AG08395 (cell line): ENCODE measurements at places on chromosomes 5 and 9.
A peak's percentile ranks its signal among the peaks of the same experiment; 100 is the strongest.

GRCh38 chr5:176540956-176541337 lies 3.7 kb upstream of the RNF44 start:
- no peak for DNase-seq

GRCh38 chr9:89400403-89401116 lies 82.3 kb downstream of the SECISBP2 start:
- no peak for DNase-seq

DNA sequence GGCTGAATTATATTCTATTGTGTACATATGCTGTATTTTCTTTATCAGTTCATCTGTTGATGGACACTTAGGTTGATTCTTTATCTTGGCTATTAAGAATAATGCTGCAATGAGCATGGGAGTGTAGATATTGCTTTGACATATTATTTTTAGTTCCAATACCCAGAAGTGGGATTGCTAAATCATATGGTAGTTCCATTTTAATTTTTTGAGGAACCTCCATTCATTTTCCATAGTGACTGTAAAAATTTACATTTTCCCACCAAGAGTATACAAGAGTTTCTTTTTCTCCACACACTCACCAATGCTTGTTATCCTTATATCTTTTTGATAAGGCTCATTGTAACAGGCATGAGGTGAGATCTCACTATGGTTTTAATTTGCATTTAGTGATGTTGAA lies 19.4 kb downstream of the JAK2 start:
- DNase-seq, result no peak

DNA sequence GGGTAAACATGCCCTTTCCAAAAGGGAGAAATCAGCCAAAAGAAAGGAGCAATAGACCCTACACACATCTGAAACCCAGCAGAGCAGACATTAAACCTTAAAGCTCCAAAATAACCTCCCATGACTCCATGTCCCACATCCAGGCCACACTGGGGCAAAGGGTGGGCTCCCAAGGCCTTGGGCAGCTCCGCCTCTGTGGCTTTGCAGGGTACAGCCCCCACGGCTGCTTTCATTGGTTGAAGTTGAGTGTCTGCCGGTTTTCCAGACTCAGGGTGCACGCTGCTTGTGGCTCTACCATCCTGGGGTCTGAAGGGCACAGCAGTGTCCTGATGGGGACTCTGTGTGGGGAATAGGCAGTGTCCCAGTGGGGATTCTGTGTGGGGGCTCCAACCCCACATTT lies 146.5 kb downstream of the ZDHHC21 start:
- DNase-seq, result no peak

GRCh38 chr5:120655828-120656435 lies 191.8 kb downstream of the PRR16 start:
- no peak for DNase-seq

DNA sequence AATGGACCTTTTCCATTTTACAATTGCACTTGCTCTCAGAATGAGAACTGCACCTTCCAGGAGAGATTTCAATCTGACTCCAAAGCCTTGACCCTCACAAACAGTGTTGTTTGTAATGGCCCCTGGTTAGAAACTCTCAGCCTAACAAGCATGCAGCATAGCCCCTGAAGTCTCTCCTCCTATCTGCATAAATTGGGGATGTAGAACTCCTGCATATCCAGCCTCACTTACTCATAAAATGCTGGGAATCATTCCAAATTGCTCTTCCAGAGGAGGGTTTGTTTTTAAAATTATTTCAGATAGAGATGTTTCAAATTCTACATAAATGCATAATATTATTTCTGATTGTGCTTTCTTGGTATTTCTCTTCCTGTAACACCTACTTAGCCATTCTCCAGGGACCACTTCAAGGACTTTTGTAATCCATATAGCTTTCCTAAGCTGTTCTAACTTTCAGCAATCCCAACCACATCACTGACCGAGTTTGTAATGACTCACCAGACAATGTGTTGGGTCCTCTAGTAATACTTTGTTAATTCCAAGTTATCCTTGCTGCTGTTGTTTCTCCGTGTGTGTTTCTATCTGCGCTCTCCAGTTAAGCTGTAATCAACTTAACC lies 143.8 kb upstream of the CCDC152 start:
- peak; percentile 43 for DNase-seq

GRCh38 chr9:76390656-76391055 lies 3.6 kb downstream of the RFK start:
- no peak for DNase-seq

DNA sequence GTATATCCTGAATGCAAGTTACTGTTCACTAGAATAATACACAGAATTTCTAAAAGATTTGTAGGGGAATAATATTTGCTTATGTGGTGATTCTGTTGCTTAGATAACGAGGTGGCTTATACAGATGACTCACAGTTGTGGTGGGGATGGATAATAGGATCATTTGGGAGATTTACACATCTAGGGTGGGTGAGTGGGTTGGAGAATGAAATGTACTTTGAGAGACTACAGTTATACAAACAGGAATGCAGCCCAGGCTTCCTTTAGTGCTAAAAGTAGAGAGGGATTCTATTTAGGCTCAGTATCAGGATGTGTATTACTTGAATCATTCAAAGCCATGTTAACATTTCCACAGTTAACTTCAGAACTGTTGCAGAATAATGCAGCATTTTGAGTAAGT lies 1.8 kb downstream of the CTXN3 start:
- DNase-seq, result no peak

DNA sequence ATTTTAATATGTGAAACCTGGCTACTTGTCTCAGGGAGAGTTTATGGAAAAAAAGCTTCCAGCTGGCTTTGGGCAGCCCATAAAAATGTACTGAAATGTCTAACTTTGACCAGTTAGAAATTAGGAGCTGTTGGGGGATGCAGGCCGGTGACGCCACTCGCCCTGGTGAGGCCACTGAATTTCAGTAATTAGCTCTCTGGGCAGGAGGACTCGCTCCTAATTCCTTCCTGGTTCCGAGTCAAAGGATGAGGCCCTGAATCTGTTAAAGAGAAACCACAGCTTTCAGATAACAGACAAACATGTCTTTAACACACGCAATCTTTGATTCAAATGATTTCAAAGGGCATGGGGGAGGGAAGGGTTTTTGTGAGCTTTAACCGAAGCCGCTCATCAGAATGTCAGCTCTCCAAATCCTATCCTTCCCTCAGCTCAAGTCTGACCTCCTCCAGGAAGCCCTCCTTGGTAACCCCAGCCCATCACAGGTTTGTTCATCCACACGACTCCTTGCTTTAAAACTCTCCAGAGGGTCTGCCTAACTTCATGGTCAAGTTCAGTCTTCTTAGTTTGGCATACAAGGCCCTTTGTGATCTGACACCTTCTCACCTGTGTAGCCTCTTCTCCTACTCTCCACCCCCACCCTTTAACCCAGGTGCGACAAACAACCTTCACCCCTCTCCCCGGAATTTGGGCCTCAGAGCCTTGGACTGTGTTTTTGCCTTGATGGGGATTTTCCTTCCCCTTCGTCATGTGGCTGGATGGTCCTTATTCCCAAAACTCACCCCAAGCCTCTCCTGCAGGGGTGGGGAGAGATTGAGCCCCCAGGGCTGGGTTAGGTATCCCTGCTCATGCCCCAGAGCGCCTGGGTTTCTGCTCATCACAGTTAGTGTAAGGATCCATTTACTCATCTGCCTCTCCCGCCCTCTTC lies 13.6 kb upstream of the PHF19 start:
- DNase-seq, result peak; percentile 32

GRCh38 chr5:172110921-172111851 lies 76.8 kb downstream of the STK10 start:
- peak; percentile 69 for DNase-seq

DNA sequence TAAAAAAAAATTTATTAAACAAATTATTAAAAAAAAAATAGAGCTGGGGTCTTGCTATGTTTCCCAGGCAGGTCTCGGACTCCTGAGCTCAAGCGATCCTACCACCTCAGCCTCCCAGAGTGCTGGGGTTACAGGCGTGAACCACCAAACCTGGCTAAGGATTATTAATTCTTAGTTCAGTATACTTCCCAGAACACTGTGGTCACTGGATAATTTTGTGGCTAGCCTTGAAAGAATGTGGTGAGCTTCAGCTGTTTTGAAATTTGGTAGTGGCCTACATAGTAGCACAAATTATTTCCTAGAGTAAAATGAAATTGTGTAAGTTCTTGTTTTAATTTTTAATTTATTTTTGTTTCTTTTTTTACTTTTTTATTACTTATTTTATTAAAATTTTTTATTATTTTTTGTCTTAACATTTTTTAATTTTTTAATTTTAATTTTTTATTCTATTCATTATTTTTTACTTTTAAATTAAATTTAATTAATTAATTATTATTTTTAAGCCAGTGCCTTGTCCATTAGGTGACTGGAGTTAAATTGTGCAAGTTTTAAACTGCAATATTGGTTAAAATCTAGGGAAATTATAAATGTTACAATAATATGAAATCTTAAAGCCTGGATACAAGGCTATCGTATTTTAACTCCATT lies 23.0 kb downstream of the ARRDC3 start:
- no peak for DNase-seq

GRCh38 chr5:32020271-32020670 lies 153.8 kb downstream of the GOLPH3 start:
- DNase-seq, result no peak

DNA sequence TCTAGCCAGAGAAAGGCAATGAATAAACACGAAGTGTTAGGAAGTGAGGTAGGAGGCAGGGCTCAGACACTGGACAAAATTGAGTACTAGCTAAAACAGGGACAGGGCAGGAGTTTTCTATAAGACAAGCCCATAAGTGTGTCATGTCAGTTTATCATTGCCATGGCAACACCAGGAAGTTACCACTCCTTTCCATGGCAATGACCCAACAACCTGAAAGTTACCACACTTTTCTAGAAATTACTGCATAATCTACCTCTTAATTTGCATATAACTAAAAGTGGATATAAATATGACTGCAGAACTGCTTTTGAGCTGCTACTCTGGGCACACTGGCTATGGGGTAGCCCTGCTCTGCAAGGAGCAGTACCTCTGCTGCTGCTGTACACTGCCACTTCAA lies 442.5 kb upstream of the COX7C start:
- DNase-seq, result no peak

- peak; percentile 87 for DNase-seq
These were observed 17.5 kb downstream of the WHRN start for GRCh38 chr9:114487607-114488300.

DNA sequence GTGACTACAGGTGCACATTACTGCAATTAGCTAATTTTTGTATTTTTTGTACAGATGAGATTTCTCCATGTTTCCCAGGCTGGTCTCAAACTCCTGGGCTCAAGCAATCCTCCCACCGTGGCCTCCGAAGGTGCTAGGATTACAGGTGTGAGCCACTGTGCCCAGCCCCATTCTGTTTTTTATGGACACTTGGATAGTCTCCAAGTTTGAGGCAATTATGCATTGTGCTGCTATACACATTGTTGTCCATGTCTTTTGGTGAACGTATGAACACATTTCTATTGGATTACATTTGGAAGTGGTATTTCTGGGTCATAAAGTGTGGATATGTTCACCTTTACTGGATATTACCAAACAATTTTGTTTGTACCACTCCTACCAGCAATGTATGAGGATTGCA lies 22.4 kb upstream of the PLPP1 start:
- no peak for DNase-seq

DNA sequence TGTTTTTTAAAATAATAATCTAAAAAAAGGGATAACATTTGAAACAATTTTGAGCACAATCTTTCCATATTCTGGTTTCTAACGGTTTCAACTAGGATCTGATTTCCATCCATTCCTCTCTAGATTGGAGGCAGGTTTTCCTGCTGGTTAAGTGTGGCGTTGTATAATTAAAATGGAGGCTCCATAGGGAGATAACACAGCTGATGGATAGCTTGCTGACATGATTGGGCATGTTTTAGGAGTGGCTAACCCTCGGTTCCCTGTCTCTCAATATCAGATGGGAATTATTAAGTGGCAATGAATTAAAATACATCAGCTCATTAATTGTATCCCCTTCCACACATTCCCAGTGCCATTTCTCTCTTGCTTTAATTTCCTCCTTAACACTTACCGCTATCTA lies 209.0 kb downstream of the ALDH1A1 start:
- DNase-seq, result no peak

DNA sequence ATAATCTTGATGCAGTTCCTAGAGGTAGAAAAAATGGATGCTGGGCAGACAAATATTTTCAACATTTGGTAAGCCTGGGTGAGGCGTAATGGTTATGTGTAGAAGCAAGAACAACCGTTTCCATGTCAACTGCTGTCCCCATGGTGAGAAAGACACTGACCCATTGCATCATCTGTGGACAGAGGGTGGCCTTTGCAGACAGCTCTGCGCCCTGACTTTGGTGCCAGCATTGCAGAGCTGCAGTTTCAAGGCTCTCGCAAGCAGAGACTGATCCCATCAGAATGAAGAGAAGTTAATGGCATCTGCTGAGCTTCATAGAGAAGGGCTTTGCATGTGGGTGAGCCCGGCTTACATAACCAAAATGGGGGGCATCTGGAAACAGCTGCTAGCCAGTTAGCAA lies 179.0 kb upstream of the ADRA1B start:
- DNase-seq, result no peak

- DNase-seq, result no peak
These were observed 26.1 kb downstream of the LHFPL2 start for GRCh38 chr5:78622302-78622971.

DNA sequence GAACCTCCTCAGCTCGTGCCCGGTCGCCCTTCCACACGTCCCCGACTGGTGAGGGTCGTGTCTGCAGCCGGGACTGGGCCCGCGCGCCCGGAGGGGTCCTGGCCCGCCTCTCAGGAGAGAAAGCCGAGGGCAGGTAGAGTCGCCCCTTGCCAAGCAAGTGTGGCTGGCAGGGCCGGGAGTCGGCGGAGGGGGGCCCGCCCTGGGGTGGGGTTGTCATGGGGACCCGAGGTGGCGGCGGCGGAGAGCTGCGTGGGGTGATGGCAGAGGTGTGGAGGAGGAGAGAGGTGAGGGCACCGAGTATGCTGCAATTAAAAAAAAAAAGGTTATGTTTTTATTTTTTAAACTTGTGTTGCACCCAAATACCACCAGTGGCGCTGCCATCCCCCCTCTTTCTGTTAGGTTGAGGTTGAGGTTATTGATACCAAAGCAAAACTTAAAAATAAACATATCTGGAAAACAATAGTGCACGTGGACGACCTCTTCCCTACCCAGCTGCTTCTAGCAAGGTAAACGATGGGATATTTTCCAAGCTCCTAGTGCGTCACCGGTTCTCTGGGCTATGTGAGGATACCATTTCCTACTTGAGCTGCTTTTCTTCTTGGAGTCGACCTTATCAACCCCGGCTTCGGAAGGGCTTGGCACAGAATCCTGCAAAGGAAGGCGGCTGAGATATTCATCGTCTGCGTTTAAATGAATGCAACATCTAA lies 660 bp downstream of the SCAMP1 start:
- DNase-seq, result peak; percentile 39

DNA sequence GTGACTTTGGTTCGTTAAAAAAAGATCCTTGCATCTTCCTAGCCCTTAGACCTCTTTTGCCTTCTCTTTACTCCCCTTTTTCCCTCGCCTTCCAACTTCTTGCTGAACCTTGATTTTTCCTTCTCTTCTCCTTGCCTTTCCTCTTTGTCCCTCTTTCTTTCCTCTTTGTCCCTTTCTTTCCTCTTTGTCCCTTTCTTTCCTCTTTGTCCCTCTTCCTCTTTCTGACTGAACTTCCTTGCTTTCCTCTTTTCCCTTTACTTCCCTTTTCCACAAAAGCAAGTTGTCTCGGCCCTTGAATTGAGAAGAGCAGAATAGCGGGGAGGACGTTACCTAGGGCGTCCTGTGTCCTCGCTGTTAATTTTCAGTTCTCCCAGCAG lies 1.4 kb upstream of the MLLT3 start:
- DNase-seq, result no peak
